ENCODE measurements at places on chromosomes 7 and 10. TPM values are rescaled to one million over a fixed set of nuclear protein-coding genes. Genes with fewer than 3 reads are reported as not detected.

The ERVW-1 gene
- polyA plus RNA-seq, result not detected

- peak; percentile 30 for DNase-seq
Observed at GRCh38 chr10:93475227-93475626, 6.9 kb downstream of the MYOF start.

The ANK3 gene
- 5.0 TPM for polyA plus RNA-seq

The WDR86 gene
- not detected for polyA plus RNA-seq

GRCh38 chr10:61217851-61218565, 235.2 kb downstream of the TMEM26 start:
- no peak for DNase-seq

- no peak for DNase-seq
Observed at GRCh38 chr10:43899224-43899959, 250.7 kb upstream of the ZNF32 start.

All from mammary epithelial cell (primary cell).